Karpas-422 (cell line): ENCODE measurements at places on chromosomes 4 and X.
A peak's percentile ranks its signal among the peaks of the same experiment; 100 is the strongest.

GRCh38 chrX:12360986-12361598, 222.8 kb downstream of the FRMPD4 start:
- DNase-seq = no peak

DNA sequence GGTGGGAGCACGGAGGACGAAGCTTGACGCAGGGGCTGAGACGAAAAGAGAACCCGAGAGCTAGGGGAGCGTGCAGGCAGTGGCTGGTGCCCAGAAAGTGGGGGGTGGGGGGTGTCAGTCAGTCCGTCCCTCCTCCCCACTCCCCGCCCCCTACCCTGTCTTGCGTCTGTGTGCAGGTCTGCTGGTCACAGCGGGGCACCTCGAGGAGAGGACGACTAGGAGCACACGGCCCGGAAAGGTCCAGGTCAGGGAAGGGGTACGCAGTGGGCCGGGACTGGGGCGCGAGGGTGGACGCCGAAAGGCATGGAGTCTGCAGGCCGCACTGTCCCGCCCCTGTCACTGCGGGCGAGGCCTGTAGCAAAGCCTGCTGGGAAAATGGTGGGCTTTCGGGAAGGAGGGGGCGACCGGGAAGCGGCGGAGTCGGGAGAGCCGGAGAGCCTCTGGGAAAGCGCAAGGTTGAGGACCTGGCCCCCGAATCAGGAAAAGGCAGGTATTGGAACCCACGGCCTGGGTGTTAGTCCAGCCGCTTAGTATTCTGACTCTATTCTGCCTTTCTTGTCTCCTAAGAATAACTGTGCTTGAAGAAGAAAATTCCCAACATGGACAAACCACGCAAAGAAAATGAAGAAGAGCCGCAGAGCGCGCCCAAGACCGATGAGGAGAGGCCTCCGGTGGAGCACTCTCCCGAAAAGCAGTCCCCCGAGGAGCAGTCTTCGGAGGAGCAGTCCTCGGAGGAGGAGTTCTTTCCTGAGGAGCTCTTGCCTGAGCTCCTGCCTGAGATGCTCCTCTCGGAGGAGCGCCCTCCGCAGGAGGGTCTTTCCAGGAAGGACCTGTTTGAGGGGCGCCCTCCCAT, 769 bp downstream of the TCEAL1 start:
- DNase-seq = peak; percentile 55

DNA sequence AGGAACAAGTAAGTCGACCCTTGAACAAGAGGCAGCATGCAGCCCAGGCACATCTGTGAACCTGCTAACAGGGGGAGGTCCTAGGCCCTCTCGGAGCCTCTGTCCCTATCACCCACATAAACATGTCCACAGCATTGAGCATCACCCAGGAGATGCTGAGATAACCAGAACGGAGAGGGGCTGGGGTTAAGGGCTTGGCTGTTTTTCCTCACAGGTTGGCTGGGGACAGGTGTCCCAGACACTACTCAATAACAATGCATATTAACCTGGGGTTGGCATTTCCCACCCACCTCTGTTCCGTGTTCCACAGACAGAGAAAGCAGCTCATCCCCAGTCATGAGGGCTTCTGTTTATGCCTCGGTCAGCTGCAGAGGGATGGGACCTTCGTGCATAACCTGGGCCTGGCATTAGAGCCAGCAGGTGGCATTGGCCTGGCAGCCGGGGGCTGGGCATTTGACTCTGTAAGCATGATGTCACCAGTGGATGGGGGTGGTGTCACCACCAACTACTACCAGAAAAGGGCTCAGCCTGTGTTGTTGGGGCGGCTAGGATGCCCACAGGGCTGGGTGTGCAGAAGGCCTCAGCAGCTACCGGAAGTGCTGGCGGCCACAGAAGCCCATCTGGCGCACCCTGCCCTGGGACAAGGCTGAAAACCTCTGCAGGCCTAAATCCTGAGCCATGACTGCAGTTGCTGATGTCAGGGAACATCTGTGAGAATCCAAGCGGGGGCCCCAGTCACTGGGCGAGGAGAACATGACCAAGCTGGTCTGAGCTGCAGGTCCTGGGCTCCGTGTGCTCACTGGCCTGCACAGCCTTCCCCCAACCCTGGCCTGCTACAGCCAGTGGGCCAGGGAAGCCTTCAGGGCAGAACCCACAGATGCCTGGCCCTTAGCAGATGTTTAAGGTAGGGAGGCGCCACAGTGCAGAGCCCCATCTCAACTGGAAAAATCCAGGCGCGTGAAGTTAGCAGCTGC, 351.4 kb downstream of the NR3C2 start:
- no peak for DNase-seq

GRCh38 chr4:56211202-56211601, 176.1 kb downstream of the AASDH start:
- no peak for DNase-seq

GRCh38 chrX:123803331-123803983, 56.4 kb upstream of the XIAP start:
- DNase-seq = no peak

- no peak for DNase-seq
Measured at GRCh38 chrX:42673301-42673810, 104.6 kb downstream of the PPP1R2C start.

- no peak for DNase-seq
Measured at GRCh38 chr4:156981262-156981769, 9.7 kb upstream of the PDGFC start.
